Fibroblast of upper back skin (primary cell): ENCODE measurements at places on chromosomes 2 and 18.
A peak's percentile ranks its signal among the peaks of the same experiment; 100 is the strongest.

- no peak for DNase-seq
Measured at GRCh38 chr2:206716623-206717022, 1.6 kb downstream of the DYTN start.

DNA sequence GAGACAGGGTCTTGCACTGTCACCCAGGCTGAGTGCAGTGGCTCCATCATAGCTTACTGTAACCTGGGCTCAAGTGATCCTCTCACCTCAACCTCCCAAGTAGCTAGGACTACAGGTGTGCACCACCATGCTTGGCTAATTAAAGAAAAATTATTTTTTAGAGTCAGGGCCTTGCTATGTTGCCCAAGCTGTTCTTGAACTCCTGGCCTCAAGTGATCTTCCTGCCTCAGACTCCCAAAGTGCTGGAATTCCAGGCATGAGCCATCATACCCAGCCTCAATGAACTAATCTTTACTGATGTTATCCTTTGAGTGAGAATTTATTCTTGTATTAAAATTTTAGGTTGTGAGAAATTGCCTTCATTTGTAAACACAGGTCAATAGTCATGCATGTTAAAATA is 27.0 kb upstream of the CD28 start:
- no peak for DNase-seq

- DNase-seq, result peak; percentile 63
Measured at GRCh38 chr2:184849516-184849915, 251.2 kb downstream of the ZNF804A start.

- DNase-seq, result no peak
Measured at GRCh38 chr2:227932403-227932802, 61.0 kb downstream of the DAW1 start.

- peak; percentile 2 for DNase-seq
Measured at GRCh38 chr2:148524519-148524919, 120.0 kb upstream of the EPC2 start.

DNA sequence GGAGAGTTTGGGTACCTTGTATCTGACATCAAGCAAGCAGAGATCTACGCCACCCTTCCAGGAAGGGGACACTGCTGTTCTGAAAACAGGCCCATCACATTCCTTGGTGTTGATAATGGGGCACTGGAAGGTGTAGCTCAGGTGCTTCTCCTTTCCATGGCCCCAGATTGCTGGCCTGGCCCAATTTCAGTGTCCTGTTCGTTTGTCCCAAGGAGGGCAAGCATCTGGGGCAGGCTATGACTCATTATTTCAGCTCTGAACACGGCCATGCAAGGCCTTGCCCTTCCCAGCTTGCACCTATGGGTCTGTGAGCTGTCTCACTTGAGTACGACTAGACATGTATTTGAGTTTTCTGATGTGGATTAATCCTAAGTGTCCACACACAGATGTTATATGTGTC is 101.5 kb downstream of the FHOD3 start:
- no peak for DNase-seq

GRCh38 chr2:113010088-113010487 is 4.8 kb downstream of the IL36A start:
- DNase-seq, result peak; percentile 4

- no peak for DNase-seq
Measured at GRCh38 chr18:10436160-10436559, 18.3 kb upstream of the APCDD1 start.

- peak; percentile 38 for DNase-seq
Measured at GRCh38 chr18:48605408-48605845, 66.6 kb downstream of the CTIF start.

- no peak for DNase-seq
Measured at GRCh38 chr2:143177096-143177786, 48.0 kb downstream of the ARHGAP15 start.

DNA sequence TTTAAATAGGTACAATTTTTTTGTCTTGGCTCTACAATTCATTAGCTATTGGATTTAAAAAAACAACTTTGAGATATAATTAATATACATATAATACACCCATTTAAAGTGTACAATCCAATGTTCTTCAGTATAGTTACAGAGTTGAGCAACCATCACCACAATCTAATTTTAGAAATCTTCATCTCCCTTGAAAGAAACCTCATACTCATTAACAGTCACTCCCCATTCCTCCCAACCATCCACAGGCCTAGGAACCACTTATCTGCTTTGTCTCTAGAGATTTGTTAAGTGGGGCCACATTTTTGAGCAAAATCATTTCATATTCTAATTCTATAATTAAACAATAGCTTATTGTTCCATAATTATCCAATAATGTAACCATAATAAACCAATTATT is 32.6 kb downstream of the MRPL33 start:
- DNase-seq, result peak; percentile 68

DNA sequence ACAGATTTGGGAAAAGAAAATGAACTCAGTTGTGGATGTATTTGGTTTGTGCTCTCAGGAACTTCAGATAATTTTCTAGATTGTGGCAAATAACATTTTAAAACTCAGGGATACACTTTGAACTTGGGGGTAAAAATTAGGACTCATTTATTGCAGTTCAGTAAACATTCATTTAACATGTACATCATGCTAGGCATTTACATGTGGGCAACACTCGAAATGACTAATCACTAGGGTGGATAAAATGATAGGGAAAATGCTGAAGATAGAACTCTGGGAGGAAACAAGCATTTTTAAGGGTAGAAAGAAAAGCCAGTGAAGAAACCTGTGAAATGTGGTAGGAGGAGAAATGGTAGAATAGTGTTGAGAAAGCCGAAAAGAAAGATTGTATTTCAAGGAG is 7.8 kb downstream of the FAM117B start:
- no peak for DNase-seq

DNA sequence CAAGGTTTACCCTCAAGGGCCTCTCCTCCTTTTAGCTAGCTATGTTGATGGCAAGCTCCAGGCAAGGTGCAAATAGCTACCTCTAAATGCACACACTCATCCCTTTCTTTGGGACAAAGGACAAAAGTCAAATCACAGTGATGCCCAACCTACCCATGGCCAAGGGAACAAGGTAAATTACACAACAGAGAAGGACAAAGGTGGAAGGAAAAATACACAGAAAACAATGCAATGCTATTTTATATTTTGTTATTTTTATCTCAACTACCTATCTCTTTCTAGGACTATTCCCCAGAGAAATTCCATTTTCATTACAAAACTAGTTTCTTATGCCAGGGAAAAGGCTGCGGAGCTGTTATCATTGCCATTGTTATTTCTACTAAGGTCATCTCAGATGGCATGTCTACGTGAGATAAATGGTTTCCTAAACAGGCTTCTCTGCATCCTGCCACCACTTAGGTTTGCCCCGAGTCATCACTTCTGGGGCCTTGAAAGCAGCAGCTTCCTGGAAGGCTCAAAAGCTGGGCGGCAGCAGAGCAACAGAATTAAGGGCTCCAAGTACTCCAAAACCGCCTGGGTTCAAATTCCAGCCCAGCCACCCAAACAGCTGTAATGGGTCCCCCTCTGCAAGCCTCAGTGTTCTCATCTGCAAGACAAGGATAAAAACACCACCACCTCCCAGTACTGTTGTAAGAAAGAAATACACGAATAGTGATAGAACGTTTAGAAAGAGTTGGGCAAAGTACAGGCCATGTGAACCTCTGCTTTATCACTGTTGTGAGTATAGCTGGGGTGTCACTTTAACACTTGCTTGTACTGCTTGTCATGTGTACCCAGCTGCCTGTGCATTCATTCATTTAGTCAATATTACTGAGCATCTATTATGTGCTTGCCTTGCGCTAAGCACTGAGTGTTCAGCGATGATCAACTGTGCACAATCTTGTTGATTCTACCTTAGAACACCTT is 20.9 kb downstream of the BCL2 start:
- DNase-seq, result peak; percentile 4

DNA sequence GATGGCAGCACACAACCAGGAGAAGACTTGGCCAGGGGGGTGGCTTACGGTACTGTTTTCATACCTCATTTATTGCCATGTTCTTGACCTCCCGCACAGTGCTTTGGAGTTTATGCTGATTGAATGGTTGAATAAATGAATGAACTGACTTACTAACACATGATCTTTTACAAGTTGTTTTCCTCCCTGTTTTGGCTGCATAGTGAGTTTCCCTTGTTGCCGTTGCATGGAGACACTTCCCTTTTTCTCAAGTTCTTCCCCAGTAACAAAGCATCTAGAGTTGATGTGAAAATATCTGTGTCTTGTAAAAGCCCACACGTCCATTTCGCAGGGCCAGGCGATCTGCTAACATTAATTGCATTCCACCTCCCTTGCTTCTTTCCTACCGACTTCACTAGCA is 35.7 kb upstream of the RAB1A start:
- DNase-seq, result no peak

GRCh38 chr2:236175548-236176150 is 7.5 kb upstream of the GBX2 start:
- no peak for DNase-seq

- DNase-seq, result no peak
Measured at GRCh38 chr2:47265158-47265557, 110.0 kb upstream of the STPG4 start.

DNA sequence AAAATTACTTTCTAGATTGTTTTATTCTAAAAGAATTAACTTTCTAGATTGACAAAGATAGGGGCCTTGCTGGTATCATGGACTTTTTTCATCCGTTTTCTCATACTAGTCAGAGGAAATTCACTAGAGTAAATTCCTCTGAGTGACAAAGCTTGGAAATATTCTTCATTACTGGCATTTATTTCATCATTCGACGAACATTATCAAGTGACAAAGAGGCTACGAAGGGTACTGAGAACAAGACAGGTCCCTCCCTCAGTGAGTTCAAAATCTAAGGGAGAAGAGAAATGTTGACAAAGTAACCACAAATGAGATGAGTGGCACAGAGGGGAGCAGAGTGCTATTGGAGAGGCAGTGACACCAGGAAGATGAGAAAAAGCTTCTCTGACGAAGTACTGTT is 4.3 kb downstream of the EPG5 start:
- peak; percentile 70 for DNase-seq
